ENCODE measurements at places on chromosomes 3 and 15.

- DNase-seq = peak; percentile 2
Measured at GRCh38 chr3:126539558-126540250, 15.7 kb downstream of the CHST13 start.

DNA sequence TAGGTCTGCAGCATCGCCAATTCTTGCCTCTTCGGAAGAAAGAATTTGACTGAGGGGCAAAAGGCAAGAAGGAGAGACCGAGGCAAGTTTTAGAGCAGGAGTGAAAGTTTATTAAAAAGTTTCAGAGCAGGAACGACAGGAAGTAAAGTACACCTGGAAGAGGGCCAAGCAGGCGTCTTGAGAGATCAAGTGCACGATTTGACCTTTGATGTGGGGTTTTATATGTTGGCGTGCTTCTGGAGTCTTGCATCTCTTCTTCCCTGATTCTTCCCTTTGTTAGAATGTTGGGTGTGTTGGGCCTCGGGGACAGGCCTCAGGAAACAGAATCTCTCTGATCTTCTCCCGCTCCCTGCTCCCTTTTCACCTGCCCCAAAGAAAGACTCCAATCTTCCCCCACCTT, 40.6 kb upstream of the FLNB start:
- DNase-seq = no peak

GRCh38 chr3:121330634-121331033, 215.2 kb downstream of the POLQ start:
- DNase-seq = no peak

GRCh38 chr15:55912982-55913381, 80.4 kb downstream of the NEDD4 start:
- DNase-seq = no peak

DNA sequence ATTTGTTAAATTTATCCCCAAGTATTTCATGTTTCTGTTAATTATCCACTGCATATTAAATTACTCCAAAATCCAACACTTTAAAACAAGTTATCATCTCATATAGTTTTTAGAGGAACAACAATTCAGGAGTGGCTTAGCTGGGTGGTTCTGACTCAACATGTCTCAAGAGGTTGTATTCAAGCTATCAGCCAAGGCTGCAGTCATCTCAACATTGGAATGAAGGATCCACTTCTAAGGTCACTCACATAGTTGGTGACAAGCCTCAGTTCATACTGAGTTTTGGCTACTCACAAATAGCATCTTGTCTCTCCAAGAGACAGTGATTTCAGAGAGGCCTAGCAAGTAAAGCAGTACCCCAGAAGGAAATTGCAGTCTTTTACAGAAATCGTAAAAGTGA, 134.7 kb downstream of the NR2E3 start:
- no peak for DNase-seq

GRCh38 chr15:99441871-99442251, 123.9 kb upstream of the MEF2A start:
- no peak for DNase-seq

DNA sequence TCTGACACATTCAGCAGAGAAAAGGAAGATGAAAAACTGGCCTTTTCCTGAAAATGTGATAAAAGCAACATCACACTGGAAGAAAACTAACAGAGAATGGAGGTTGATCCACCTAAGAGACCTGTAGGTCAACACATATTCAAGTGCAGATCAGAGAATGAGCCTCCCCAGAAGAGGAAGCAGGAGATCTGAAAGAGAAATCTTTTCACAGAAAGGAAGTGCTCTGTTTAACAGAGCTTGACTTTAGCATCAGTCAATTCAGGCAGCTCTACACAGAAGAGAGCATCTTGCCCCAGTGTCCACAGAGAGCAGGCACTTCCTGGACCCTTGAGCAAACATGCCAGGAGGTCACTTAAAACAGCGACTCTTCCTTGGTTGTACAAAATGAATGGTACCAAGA, 655.4 kb upstream of the GBE1 start:
- DNase-seq = no peak

DNA sequence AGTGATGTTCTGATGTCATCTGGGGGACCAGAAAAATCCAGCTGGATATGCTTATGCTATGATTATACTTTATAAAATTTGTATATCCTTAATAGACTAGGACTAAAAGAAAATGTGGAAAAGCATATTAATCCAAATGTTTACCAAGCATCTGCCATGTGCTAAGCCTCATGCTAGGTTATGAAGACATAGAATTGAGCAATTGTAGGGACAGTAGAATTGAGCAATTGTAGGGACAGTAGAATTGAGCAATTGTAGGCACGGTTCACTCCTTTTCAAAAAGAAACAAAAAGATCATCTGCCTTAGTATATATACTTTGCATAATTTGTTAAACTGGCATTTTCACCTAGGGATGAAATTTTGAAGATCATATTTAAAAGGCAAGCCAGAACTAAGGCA, 18.3 kb downstream of the ABHD5 start:
- DNase-seq = no peak

DNA sequence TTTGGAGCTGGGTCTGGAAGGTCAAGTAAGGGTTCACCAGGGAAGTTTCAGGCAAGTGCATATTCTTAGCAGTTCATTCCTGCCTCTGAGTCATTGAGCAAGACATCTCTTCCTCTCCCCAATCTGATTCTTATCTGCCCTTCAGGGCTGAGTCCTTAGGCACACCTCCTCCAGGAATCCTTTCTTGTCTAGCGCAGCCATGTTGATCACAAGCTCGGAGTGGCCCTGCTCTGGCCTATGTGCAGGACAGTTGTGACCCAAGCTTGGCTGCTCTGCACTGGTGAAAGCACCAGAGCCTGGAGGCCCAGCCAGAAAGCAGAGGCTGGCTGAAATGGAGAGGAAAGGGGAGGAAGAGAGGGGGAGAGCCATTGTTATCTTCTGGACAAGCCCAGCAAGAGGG, 30.9 kb upstream of the MRPS22 start:
- DNase-seq = no peak

GRCh38 chr3:193998123-193998448, 137.9 kb upstream of the HES1 start:
- DNase-seq = no peak

GRCh38 chr3:114714237-114714636, 420.4 kb downstream of the TIGIT start:
- DNase-seq = no peak

DNA sequence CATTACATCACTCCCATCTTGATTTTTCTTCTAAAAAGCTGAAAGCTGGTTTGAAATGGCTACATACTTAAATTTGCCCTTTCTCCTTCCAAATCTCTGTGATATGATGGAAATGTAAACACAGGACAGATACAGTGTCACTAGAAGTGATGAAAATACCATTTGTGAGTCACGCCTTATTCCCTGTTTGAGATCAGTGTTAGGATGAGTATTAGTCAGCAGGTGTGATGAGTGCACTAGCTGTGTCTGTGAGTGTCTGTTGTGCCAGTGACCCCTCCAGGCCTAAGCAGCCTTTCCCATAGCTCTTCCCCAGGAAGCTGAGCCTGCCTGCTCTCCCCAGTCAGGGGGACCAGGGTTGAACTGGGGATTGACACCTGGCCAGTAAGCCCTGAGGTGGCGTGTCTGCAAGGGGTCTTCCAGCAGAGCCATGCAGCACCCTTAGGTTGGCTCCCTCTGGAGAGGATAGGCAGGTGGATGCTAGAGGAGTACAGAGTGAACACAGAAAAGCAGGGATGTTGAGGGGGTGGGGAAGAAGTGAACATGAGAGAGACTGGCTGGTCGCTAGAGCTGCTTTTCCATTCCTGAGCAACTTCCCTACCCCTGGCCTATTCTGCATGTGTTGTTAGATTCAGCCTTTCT, 92.0 kb downstream of the PDE8A start:
- DNase-seq = no peak

- DNase-seq = no peak
Measured at GRCh38 chr3:126542340-126543241, 16.1 kb downstream of the C3orf22 start.

DNA sequence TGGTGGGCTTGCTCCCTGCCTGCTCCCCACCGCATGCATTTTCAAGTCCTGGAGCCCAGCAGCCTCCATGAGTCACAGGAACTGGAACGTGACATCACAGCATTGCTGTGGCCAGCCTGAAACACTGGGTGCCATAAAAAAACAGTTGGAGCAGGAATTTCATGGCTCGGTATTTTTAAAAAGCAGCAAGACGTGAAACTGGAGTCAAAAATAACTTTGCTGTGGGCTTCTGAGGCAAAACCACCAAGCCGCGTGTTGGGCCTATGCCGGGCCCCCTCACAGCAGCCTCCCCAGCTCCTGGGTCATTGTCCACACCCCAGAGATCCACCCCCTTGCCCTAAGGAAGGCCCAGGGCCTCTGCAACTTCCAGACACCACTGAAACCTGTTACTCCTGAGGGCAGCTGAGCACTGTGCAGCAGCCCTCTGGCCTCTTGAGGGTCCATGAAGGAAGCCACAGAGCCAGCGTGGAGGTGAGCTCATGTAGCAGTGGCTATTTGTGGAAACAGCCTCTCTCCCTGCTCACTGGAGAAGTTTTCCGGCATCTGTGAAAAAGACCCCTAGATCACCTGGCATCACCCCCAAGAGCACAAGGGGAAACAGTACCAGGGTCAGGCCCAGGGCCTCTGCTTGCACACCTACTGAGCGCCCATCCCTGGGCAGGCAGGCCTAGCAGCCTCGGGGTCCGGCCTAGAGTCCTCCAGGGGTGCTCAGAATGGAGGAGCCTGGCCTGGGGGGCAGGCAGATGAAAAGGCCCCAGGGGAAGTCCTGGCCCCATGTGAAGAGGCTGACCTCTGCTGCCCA, 34.0 kb upstream of the DUSP7 start:
- DNase-seq = no peak

GRCh38 chr3:183313351-183313750, 60.3 kb downstream of the B3GNT5 start:
- no peak for DNase-seq

DNA sequence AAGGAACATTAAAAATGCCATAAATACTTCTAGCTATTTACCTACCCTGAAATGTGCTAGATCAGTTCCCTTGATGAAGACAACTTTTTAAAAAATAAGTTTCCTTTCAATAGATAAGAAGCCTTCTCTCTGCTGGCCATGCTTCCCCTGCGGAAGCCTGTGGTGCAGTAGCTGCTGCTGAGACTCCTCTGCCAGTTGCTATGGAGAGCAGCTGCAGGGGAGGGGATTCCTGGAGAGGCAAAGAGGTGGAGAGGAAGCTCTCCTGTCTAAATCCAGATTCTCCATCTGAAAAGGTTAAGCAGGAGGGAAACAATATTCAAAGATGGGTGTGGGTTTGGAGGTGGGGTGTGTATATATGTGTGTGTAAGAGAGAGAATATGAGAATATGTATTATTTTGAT, 69.8 kb upstream of the BFSP2 start:
- DNase-seq = no peak

GRCh38 chr3:163468531-163469335, 1609.6 kb downstream of the SI start:
- DNase-seq = no peak

GRCh38 chr3:66413151-66413751, 87.6 kb downstream of the LRIG1 start:
- no peak for DNase-seq

DNA sequence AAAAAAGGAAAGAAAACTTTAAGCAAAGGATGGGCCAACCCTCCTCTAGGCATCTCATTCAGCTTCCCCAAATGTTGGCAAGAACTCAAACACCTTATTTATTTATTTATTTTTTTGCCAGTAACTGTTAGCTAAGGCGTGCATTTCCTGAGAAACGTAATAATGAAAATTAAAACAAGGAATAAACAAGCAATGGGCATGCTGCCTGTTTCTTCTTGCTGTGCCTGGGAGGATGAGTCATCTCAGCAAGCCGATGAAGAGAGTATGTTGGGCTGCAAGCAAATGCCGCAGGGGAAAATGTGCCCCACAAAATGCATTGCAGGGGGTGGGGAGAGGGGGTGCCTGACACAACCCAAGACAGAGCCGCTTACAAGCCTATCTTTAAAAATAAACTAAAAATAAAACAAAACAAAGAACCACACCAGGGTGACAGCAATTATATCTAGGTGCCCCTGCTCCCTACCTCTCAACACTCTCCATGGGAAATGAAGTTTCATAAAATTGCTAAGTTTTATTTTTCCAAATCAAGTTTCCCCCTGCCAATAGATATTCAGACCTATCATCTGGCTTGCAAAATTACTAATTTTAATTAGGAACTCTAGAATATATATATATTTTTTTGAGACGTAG, 40.3 kb downstream of the EIF4E3 start:
- no peak for DNase-seq

DNA sequence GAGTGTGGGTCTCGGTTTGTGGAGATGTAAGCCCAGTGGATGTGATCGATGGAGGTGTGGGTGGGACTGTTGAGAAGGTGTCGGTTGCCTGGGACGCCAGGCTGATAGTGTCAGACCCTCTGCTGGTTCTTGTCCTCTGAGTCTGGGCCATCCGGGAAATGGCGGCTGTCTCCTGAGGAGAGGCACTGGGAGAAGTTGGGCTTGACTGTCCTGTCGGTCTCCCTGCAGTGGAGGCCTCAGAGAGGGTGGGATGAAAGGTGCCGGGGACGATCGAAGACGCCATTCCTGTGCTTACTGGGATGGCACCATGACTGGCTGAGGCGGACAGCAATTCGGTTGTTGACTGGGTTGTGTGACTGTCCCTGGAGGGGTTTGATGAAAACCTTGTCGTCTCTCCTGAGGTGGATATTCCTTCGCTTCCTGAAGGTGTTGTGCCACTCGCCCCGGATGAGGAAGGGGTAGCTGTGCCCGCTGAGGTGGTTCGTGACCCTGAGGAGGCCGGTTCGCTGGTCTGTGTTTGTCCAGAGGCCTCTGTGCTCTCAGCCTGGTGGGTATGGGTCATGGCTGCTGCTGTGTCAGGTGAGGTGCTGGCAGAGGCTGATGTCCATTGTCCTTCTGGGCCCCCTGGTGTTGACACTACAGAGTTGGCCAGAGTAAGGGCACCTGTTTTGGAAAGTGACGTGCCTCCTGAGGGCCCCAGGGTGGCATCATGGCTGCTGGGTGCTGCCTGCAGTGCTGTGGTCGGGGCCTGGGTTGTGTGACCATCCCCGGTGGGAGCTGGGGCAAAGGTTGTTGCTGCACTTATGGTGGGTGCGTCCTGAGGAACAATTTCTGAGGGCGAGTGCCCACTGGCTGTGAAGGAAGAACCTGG, 22.8 kb downstream of the MUC4 start:
- no peak for DNase-seq

DNA sequence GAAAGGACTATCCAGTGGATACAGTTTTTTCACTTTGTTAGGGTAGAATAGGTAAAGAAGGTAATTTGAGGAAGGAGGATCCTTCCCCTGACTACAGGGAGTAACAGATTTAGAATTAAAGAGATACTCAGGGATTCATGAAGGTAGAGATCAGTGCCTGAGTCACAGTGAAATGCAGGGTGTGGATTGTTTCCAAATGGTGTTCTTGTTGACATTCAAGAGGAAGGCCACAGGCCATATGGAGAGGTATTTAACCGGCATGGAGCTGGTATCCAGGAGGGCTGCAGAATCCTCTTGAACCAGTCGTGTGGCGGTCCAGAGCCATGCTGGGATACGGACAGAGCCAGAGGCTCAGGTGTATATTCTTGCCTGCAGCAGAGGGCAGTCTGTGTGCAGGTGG, 28.2 kb downstream of the GYG1 start:
- no peak for DNase-seq

All from activated gamma-delta T cell treated with Interleukin-2 at 50 U/mL for 16 hours (primary cell).